ENCODE measurements at places on chromosomes 13 and 19. TPM values are rescaled to one million over a fixed set of nuclear protein-coding genes. Genes with fewer than 3 reads are reported as not detected.
A peak's percentile ranks its signal among the peaks of the same experiment; 100 is the strongest.

ANKLE1 gene
- 0.45 TPM for polyA plus RNA-seq

TNFSF11 gene
- 1.8 TPM for polyA plus RNA-seq

GRCh38 chr13:77846173-77846572 is 72.5 kb downstream of the EDNRB start:
- no peak for DNase-seq

GRCh38 chr19:18522124-18522861 is 423 bp upstream of the ELL start:
- peak; percentile 100 for DNase-seq

GRCh38 chr19:1610579-1610978 is 5.3 kb upstream of the UQCR11 start:
- DNase-seq = no peak

DNA sequence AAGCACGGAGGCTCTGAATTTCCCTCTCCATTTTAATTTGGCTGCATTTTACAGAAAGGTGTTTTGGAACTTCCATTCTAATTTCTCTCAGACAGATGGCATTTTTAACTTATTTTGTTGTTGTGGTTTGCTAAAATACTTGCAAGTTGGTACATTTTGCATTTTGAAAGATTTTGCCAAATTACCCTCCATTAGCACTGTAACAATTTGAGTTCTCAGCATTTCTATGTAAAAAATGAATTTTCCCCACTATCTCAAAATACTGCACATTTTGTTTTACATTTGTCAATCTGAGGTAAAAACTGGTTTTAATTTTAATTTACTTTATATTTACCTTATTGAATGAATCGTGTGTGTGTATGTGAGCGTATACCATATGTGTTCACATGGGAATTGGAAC is 7.0 kb upstream of the HNRNPL start:
- DNase-seq = no peak

GRCh38 chr13:93522501-93522900 is 295.9 kb downstream of the GPC6 start:
- no peak for DNase-seq

- DNase-seq = no peak
These were observed at the start of gene NKPD1 for GRCh38 chr19:45160870-45161737. NKPD1 (minus strand) TSS chr19:45160982; CDS start chr19:45160150, 832 bp downstream.

DNA sequence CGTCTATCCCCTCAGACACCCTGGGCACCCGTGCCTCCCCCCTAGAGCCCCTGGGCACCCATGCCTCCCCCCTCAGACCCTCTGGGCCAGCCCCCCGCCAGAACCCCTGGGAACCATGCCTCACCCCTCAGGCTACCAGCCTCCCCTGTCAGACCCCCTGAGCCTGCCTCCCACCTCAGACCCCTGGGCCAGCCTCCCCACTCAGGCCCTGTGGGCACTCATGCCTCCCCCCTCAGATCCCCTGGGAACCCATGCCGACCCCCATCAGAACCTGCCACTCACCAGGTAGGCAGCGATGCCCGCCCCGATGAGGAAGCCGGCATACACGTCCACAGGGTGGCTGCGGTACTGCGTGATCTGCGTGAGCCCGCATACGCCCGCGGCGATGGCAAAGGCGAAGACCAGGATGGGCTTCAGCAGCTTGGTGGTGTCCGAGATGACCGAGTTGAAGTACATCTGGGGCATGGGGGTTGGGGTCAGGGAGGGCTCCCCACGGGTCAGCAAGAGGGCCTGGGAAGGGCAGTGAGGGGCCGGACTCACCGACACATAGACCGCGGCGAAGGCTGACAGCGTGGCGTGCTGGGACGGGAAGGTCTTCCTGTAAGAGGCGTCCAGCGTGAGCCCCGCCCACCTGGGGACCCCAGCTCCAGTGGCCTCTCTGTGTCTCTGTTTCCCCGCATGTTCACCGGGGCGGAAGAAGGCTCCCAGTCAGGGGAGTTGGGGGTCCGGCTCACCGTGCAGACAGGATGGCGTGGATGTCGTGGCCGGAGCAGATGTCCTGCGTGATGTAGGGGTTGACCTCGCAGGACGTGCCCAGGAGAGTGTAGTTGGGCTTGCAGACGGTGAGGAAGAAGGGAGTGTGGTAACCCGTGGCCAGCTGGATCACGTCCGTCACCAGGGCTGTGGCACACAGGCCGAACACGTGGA is 7.3 kb downstream of the PLPPR3 start:
- DNase-seq = no peak
